ENCODE measurements at places on chromosomes 2 and 18.

DNA sequence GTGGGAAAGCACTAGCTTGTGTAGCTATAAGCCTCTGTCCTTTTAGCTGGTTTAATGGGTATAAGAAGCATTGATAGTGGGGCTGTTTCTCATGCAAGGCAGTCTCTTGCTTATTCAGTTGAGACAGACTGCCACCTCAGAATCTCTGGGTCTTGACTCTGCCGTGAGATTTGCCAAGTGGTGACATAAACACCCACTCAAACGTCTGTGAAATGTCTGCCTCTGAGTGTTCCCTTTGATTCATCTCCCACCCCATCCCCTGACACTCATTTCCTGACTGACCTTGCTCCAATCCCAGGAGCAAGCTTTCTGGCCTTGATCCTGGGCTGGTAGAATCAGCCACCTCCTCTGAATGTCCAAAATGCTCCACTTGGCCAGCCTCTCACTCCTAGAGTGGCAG lies 141.9 kb upstream of the RBMS1 start:
- DNase-seq: no peak

DNA sequence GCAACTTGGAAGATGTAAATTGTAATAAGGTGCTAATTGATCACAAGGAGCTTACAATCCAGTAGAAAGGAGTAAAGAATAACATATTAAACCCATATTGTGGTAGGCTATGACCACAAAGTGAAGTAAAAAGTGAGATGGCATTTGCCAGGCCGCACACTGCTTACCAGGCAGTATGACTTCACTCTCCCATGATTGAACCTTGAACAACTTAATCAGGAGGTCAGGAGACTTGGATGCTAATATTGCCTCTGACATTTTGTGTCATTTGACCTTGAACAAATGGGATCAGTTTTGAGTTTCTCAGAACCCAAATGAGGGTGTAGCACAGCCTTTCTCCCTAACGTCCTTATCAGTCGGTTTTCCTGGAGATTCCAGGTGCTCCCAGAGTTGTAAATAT lies 44.0 kb downstream of the SLC9A2 start:
- no peak for DNase-seq

- DNase-seq: no peak
Measured at GRCh38 chr2:27154488-27154887, 5.7 kb downstream of the TCF23 start.

DNA sequence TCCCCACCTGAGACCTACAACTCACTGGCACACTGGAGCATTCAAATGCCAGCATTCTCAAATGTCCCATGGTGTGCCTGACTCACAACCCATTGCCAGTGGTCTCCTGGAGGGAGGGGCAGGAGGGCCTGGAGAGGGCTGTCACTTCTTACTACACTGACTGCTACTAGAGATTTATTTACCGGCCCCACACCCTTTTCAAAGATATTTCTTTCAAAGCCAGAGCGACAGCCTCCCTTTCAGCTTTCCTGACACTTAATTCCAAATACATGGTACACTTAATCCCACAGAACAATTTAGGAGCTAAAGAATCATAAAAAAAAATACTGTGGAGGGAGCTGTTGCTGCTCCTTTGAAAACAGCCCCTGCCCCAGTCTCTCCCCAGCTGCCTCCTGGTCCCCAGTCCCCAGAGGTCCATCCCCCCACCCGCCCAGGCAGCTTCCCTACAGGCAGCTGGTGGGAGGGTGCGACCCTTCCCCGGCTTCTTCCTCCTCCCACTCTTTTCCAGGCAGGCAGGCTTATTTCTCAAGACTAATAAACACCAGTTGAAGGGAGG lies 129.1 kb upstream of the SMAD2 start:
- no peak for DNase-seq

- no peak for DNase-seq
Measured at GRCh38 chr2:126227250-126227649, 428.7 kb upstream of the GYPC start.

DNA sequence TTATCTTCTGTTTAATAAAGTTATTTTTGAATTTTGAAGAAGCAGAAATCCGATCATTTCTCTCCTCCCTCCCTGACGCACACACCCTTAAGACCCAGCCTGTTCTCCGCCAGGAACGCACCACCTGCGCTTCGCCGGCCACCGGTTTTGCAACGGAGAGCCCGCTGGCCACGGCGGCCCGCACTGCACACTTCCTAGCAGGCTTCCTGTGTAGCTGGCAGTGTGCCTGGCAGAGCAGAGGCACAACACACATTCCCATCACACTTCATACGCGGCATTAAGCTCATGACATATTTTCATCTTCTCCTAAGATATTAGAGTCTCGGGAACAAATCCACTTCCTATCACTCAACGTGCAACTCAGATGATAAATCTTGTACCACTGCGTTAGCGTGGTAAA lies 148.0 kb downstream of the HDAC4 start:
- DNase-seq: no peak

GRCh38 chr2:205759732-205760131 lies 77.4 kb downstream of the NRP2 start:
- no peak for DNase-seq

GRCh38 chr2:156147594-156148330 lies 184.8 kb downstream of the NR4A2 start:
- DNase-seq: no peak

DNA sequence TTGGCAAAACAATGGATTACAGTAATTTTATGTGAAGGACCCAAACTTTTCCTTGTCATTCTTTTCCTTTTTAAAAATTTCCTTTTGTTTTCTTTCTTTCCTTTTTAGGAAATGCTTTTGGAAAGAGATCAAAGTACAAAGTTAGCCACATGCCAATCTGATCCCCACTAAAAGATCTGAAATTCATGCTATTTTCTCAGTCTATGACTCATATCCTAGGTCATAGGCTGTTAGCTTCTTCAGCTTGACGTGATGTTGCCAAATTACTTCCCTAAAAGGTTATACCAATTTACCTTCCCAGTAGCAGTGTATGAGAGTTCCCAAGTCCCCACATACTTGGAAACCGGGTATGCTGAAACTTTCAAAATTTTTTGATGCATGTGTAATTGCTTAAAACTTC lies 355.3 kb downstream of the INSIG2 start:
- no peak for DNase-seq

All from T-helper 9 cell (primary cell).